ENCODE measurements at places on chromosomes 4 and X.

DNA sequence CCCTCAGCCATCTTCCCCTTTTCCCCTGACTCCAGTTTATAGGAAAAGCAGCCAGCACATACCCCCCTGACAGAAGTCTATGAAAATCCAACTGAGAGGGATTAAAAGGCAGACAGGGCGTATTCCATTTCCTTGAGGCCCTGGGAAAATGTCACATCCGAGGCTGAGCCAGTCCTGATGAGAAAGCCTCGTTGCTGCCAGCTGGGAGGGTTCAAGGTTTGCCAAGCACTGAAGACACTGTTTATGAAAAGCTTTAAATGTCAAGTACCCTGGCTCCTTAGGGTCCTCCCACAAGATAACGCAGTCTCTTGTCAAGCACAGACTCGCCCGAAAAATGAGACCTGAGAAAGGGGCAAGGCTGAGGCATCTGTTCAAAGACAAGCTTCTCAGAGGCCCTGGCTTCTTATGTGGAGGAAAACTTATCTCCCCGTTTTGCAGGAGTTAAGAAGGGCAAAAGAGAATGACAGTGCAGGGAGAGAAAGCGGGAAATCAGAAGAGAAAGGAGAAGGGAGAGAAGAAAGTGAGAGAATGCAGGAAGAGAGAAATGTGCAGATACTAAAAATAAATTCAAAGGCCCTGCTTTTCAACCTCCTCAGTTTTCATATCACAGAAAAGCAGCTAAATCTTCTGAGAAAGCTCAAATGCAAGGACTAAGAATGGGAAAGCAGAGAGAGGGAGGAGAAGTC, 44.7 kb downstream of the SCD5 start:
- no peak for DNase-seq

DNA sequence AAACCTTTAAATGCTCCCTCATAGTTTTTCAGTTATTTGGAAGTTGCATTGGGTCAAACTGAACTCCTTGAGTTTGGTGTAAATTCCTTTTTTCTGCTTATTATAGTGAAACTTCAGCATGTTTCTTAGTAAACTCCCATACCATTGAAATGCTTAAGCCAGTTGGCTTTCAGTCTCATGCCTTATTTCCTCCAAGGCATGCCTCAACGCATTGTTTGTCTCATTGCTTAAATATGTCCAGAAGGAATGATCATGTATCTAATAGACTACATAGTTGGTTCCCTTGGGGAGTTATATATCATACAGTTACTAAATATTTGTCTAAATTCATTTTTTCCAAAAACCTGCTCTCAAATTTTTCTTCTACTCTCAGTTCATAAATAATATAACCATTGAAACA, 114.0 kb downstream of the STOX2 start:
- DNase-seq = no peak

DNA sequence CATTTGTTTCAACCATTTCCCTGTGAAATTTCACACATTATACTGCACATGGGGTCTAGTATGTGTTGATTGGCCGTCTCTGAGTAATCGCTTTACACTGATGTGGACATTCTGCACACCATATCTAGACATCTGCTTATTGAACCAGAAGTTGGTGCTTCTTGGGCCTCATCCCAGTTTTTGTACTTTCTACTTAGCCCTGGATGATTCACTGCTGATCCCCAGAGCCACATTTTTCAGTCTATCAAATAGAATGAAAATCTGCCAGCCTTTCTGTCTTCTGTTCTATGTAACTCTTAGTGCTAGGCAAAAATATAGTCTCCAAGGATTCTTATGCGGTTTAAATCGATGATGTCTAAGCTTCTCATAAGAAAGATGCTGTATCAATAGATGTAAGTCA, 40.5 kb upstream of the RELL1 start:
- DNase-seq = no peak

GRCh38 chr4:169042608-169043007, 32.6 kb upstream of the CBR4 start:
- DNase-seq = no peak

DNA sequence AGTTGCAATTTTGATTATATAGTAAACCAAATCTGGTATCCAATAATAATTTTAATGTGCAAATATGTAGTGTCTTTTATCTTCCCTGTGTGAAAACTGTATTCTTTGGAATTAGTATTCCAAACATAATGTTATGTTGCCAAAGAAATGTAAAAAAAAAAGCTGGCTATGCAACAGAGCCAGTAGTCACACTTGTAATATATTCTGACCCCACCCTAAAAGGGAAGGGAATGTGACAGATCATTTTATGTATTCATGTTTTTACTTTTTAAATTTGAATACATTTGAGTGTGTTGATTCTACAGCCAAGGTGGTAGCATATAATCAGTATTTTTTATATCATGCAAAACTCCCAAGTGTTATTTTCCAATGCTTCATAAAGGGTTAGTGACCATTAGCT, 27.9 kb upstream of the MCUB start:
- no peak for DNase-seq

GRCh38 chr4:185036019-185036418, 17.7 kb downstream of the HELT start:
- DNase-seq = no peak

- no peak for DNase-seq
Observed at GRCh38 chrX:153941336-153942252, 2.8 kb downstream of the RENBP start.

- no peak for DNase-seq
Observed at GRCh38 chrX:94695910-94696309, 1021.9 kb downstream of the FAM133A start.

- DNase-seq = no peak
Observed at GRCh38 chr4:108303488-108304177, 134.9 kb upstream of the LEF1 start.
